ENCODE measurements at places on chromosomes 3 and 15.

DNA sequence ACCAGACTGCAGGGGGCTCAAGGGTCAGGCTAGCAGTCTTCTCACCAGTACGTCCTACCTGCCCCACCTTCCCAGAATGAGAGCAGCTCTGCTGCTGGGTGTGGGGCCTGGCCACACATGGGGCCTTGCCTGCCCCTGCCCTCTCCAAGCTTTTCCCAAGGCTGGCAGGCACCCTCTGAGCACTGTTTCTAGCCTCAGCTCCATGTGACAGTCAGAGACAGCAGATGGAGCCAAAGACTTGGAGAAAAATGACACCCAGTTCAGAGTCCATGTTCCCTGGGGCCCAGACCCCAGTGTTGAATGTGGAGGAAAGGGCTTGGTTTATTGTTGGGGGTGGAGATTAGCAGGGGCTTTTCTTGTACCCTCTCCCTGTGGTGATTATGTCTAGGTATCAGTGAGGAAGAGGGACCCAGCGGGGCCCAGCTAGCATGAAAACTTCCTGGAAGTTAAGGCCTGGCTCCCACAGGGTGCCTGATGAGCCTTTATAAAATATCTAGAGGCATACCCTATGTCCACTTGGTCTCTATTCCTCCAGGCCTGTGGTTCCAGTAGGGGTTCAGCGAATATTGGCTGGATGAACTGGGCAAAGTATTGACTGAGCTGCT lies 153.8 kb downstream of the EEFSEC start:
- DNase-seq = peak; percentile 22

GRCh38 chr3:9399337-9399703 lies 1.9 kb downstream of the SETD5 start:
- no peak for DNase-seq

DNA sequence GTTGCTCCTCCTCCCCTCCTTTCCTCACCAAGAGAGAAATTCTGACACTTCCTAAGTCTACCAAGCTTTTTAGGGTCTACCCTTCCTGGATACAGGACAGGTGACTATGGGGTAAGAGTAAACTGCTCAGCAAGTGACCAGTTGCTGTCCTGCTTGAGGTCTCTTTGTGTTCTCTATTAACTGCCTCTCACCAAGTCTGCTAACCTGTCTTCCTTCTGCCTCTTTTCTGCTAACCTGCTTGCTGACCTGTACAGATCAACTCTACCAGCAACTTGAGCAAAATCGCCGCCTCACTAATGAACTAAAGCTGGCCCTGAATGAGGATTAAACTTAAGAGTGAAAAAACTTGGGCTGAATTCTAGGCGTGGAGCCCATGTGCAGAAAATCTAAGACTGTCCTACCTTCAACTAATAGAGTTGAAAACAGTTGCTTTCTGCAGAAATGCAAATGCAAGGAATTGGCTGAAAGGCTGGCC lies 27.1 kb downstream of the TPM1 start:
- DNase-seq = no peak

DNA sequence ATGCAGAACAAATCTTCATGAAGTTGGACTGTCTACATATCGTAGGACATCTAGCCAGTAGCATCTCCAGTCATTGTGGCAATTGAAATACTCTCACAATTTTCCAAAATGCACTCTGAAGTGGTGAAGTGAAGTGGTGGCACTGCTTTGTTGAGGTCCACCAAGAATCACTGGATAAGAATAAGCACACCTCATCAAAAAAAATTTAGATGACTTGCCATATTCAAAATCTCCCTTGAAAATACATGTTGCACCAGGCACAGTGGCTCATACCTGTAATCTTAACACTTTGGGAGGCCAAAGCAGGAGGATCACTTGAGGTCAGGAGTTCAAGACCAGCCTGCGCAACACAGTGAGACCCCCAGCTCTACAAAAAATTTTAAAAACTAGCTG lies 12.9 kb downstream of the HACD2 start:
- DNase-seq = no peak

DNA sequence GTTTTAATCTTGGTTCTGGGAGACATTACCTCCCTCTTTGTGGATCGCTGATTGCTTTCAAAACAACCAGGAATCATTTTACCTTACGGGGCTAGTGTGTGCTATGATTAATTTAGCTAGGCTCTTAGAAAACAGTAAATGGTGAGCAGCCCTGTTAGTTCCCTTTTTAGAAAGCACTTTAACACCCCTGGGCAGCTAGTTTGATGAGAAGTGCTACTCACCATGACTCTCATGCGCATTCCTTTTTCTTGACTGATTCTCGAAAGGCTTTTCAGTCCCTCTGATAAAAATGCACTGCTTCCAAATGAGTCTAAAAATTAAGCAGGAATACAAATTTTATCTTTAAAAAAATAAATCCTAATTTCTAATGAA lies 75.3 kb upstream of the LEKR1 start:
- no peak for DNase-seq

GRCh38 chr3:55205990-55206389 lies 278.1 kb upstream of the LRTM1 start:
- DNase-seq = no peak

- peak; percentile 55 for DNase-seq
These were observed 58.4 kb downstream of the RBMS3 start for GRCh38 chr3:29339016-29339833.

GRCh38 chr3:164524201-164524600 lies 554.1 kb downstream of the SI start:
- DNase-seq = no peak

DNA sequence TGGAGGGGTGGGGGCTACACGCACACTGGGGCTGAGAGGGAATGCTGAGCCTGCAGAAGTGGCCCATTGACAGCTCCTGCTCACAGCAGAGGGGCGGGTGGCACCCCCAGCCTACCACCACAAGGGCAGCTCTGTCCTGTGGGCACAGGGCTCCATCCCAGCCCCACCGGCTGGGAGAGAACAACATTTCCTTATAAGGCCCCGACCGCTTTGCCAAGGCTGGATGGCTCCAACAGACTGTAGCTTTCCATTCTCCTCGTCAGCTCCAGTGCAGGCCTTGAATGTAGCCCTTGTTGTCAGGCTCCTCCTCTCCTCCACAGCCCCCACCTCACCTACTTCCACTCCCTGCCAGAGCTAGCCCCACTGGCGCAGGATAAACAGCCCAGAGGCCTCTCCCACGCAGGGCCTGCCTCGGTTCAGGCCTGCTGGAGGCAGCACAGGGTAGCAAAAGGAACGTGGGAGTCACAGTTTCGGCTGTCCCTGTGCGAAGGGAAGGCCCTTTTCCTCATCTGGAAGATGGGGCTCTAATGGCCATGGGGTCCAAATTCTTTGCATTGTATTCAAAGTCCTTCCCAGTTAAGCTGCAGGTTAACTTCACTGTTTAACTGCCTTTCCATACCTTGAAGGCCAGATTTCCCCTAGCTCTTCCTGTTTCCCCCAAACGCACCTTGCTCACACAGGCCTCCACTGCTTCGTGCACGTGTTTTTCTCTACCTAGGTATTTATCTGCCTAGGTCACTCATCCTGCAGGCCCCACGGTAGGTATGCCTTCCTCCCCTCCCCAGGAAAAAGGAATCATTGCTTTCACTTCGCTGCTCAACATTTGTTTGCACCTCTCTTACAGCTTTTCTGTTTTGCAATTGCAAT lies 101.6 kb upstream of the LPP start:
- peak; percentile 14 for DNase-seq
